Naive B cell (primary cell): ENCODE measurements at places on chromosomes 6 and 20. TPM values are rescaled to one million over a fixed set of nuclear protein-coding genes. Genes with fewer than 3 reads are reported as not detected.
A peak's percentile ranks its signal among the peaks of the same experiment; 100 is the strongest.

WFDC2 gene
- not detected for polyA plus RNA-seq

ME1 gene
- polyA plus RNA-seq: not detected

ERVFRD-1 gene
- not detected for polyA plus RNA-seq

LGSN gene
- polyA plus RNA-seq: not detected

PBOV1 gene
- not detected for polyA plus RNA-seq

RALGAPB gene
- 12.2 TPM for polyA plus RNA-seq

STX11 gene
- polyA plus RNA-seq: 2.8 TPM

- no peak for DNase-seq
These were observed 98.6 kb downstream of the PTPRK start for GRCh38 chr6:128421788-128422187.

DNA sequence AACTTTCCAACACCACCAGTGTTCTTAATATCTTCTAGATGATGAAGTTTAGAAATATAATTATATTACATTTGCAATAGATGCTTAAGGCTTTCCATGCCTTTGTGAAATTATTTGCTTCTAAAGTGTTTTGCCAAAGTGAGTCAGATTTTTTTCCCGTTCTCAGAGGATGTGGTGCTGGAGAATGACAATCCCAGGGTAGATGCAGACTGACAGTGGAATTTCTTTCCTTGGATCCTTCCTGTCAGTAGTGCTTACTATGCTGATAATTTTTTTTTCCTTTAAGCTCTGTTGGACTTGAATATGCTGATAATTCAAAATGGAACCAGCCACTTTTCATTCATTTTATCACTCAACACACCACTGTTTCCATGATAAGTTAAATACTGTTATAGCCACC lies 59.9 kb upstream of the SOX4 start:
- no peak for DNase-seq

- DNase-seq: no peak
These were observed 34.9 kb upstream of the SHLD1 start for GRCh38 chr20:5715071-5715841.

- DNase-seq: no peak
These were observed 3.4 kb downstream of the BPIFB2 start for GRCh38 chr20:33010674-33011449.

DNA sequence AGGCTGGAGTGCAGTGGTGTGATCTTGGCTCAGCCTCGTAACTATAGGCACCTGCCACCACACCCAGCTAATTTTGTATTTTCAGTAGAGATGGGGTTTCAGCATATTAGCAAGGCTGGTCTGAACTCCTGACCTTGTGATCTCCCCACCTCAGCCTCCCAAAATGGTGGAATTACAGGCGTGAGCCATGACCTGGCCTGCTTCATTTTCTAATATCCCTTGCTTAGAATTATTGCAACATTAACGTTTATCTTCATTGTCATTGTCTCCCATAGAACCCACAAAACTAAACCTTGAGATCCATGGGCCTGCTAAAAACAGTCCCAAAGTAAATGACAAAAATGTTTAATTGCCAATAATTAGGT lies 6.1 kb downstream of the EEF1A1 start:
- no peak for DNase-seq

GRCh38 chr6:108771421-108771820 lies 76.8 kb upstream of the ARMC2 start:
- no peak for DNase-seq

- peak; percentile 47 for DNase-seq
These were observed 63.9 kb downstream of the CHMP4B start for GRCh38 chr20:33875055-33875454.

DNA sequence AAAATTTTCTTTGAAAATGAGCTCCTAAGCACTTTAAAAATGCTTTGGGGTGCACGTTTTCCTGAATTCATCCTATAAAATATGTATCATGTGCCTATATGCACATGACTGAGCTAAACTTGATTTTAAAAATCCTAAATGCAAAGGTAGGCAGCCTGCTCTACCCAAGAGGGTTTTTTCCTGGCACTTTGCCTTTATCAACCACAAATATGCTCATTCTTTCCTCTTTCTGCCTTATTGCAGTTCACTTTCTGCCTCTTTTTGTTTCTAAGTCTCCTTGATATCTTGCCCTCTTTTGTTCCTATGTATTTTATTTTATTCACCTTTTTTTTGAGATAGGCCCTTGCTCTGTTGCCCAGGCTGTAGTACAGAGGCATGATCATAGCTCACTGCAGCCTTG lies 229.3 kb downstream of the GRM1 start:
- no peak for DNase-seq
